ENCODE measurements at places on chromosomes 7 and 10.
A peak's percentile ranks its signal among the peaks of the same experiment; 100 is the strongest.

DNA sequence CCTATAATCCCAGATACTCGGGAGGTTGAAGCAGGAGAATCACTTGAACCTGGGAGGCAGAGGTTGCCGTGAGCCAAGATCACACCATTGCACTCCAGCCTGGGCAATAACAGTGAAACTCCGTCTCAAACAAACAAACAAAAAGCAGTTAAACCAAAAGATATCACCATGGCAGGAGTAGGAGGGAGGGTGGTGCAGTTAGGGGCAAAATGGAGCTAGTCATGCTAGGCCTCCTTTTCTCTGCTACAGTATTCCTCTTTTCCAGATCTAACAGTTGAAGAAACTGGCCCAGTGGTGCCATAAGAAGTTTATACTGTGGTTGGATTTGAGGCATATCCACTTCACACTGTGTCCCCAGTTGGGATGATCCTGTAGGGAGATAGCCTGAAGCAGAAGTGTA is 261.6 kb downstream of the SKIDA1 start:
- no peak overlapping the region for H3K27ac ChIP-seq
- no peaks in the 10 kb centered on the region for H3K36me3 ChIP-seq
- no peak overlapping the region for H3K4me3 ChIP-seq

- no peak overlapping the region for H3K27ac ChIP-seq
- no peaks in the 10 kb centered on the region for H3K27me3 ChIP-seq
- DNase-seq: no peak
- no peak overlapping the region for H3K4me3 ChIP-seq
- H3K36me3 ChIP-seq: no peaks in the 10 kb centered on the region
Measured at GRCh38 chr7:947391-948210, 6.9 kb downstream of the ADAP1 start.

DNA sequence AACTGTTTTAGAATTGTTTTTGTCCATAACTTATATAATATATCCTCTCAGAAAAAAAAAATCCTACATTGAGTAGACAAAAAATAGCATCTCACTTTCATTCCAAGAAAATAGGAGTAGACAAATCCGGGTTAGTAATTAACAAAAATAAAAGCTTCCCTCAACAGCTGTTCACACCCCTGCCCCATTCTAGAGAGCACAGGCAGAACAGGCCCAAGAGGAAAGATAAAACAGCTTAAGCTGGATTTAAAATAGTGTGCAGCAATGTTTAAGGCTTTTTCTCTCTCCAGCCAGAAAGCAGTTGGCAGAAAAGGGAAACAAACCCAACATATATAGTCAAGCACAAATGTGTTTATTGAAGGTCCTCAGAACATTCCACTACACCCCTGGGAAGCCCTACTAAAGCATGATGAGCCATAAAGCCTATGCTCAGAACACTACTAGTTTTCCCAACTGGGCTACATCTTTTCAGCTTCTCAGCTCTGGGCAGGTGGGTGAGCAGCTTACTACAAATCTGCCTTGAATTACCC is 189.9 kb downstream of the MTERF1 start:
- H3K27ac ChIP-seq: no peak overlapping the region
- no peaks in the 10 kb centered on the region for H3K36me3 ChIP-seq
- H3K4me1 ChIP-seq: no peaks in the 10 kb centered on the region
- no peak for DNase-seq
- no peaks in the 10 kb centered on the region for H3K27me3 ChIP-seq

DNA sequence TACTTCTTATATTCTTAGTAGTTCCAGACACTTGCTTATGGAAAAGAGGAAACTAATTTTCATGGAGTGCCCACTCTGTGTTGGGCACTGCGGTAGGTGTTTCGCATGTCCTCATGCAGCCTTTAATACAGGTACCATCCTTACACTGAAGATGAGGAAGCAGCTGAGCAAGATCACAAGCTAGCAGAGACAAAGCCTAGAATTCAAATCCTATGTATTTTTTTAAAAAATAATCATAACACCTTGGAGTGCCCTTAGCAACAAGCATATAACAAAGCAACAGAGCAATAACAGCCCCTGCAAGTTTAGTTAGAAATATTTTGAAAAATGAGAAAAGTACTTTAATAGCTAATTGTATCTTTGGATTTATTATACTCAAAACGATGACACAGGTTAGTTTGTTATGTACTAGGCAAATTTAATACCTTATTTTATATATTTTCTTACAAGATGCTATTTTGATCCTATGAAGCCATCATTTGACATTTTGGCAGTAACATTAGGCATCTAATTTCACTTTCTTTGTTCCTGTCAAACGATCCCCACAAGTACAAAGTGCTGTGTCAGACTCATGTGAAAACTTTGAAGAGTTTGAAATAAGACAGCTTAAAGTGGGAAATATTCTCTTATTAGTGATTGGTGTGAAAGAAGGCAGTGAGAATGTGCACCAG is 245.8 kb downstream of the CDK14 start:
- H3K27ac ChIP-seq: no peak overlapping the region
- H3K36me3 ChIP-seq: no peaks in the 10 kb centered on the region
- H3K4me3 ChIP-seq: no peak overlapping the region
- H3K27me3 ChIP-seq: no peaks in the 10 kb centered on the region

DNA sequence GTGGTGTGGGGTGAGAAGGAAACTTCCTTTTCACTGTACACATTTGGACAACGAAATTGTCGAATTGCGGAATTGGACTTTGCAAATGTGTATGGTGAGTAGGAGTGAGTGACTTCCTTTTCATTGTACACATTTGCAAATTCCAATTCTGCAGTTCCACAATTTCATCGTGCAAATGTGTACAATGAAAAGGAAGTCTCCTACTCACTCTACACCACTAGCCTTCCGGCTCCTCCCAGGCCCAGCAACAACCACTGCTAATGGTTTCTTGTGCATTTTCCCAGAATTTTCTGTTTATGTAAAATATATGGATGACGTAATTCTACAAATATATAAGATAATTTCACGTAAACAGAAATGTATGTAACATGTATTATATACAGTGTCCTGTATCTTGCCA is 118.5 kb downstream of the ARL4A start:
- DNase-seq: no peak
- H3K4me1 ChIP-seq: no peaks in the 10 kb centered on the region
- no peaks in the 10 kb centered on the region for H3K27me3 ChIP-seq
- H3K36me3 ChIP-seq: no peaks in the 10 kb centered on the region
- no peak overlapping the region for H3K27ac ChIP-seq
- no peak overlapping the region for H3K4me3 ChIP-seq

- no peaks in the 10 kb centered on the region for H3K27me3 ChIP-seq
- no peaks in the 10 kb centered on the region for H3K36me3 ChIP-seq
- no peak overlapping the region for H3K4me3 ChIP-seq
- H3K27ac ChIP-seq: no peak overlapping the region
Measured at GRCh38 chr10:31709476-31709875, 219.2 kb downstream of the ARHGAP12 start.

- H3K27me3 ChIP-seq: no peaks in the 10 kb centered on the region
- no peak overlapping the region for H3K4me3 ChIP-seq
- no peak for DNase-seq
- no peaks in the 10 kb centered on the region for H3K4me1 ChIP-seq
- H3K36me3 ChIP-seq: no peaks in the 10 kb centered on the region
Measured at GRCh38 chr10:113953505-113954272, 90.0 kb upstream of the ADRB1 start.

DNA sequence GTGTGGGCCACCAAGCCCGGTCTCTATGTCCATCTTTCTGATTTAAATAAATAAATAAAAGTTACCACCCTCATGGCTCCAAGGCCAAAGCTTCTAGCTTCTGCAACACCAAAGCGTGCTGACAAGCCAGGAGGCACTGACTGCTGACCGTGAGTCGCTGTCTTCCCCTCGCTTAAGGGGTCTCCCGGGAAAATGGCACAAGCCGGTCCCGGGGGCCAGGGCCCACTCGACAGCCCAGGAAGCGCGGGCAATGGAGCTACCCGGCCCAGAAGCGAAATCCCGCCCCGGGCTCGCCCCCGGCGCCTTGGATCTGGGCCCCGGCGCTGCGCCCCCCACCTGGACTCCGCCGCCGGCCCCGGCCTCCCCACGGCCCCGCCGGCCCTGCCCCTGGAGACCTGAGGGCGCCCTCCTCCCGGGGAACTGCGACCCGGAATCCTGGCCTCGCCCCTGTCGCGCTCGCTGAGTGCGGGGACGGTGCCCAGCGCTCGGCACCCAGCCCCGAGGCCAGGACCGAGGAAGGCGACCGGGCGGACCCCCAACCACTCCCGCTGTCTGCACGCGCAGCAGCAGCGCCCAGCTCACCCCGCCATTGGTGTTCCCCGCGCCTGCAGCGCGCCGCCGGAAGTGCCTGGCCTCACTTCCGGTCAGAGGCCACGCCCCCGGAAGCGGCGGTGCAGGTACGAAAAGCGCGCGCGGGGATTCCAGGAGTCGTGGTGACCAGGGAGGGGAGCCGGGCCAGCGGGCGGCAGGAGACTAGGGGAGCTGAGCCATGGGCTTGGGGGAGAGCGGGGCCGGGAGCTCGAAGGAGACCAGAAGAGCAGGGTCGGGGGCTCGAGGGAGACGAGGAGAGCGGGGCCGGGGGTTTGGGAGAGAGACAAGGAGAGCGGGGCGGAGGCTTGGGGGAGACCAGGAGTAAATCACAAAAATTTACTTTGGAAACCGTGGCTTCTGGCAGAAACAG is at the start of the genes MRM2 and NUDT1:
Gene MRM2, minus strand, starts transcription at position 626 of the 961 bp plus-strand sequence. Its CDS starts 36 bp downstream, at position 590.
Gene NUDT1, plus strand, starts transcription at position 647 of the 961 bp plus-strand sequence. CDS start 2,349 bp downstream, outside the sequence.
- peak within 1 kb of the TSS; percentile 68 for H3K27ac ChIP-seq
- peaks cover 14% of the 10 kb centered on the region for H3K36me3 ChIP-seq
- H3K4me1 ChIP-seq: peaks cover 18% of the 10 kb centered on the region
- peak; percentile 68 for DNase-seq
- H3K27me3 ChIP-seq: no peaks in the 10 kb centered on the region
- H3K4me3 ChIP-seq: peak within 1 kb of the TSS; percentile 80

DNA sequence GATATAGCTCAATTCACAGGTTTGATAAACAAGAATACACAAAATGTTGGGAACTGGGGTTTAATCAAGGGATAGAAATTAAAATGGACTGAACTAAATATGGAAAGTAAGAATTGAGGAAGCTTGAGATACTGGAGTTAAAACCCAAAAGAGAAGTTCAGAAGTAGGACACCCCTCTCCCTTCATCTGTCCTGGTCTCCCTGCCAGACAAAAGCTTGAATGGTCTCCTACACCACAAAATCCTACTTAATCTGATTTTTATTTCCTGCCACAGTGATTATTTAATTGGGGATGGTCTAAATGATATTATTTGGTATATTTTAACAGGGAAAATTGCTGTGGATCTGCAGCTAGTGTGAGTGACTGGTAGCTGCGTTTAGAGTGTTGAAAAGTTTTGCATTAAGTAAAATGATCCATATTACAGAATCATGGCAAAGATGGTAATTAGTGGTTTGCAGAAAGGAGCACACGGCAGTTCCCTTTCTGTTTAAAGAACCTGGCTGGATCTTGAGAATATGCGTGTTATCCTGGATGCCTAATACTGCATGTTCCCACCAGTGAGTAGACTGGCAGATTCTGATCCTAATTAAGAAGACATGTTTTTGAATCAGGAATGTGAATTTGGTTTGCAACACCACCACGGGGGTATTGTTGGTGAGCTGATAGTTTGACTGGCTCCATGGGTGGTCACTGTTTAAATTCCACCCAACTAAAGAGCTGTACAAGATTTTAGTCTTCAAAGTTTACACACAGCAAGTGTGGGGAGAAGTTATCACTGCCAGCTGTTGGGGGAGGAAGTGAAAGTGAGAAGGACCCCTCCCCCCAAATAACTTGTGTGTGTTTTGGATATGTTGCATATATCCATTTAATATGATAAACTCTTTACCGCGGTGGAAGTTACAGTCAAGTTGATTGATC is 5.5 kb downstream of the RBM20 start:
- no peak overlapping the region for H3K4me3 ChIP-seq
- no peak for DNase-seq
- H3K27ac ChIP-seq: no peak overlapping the region
- no peaks in the 10 kb centered on the region for H3K36me3 ChIP-seq
- H3K27me3 ChIP-seq: peaks cover 62% of the 10 kb centered on the region

DNA sequence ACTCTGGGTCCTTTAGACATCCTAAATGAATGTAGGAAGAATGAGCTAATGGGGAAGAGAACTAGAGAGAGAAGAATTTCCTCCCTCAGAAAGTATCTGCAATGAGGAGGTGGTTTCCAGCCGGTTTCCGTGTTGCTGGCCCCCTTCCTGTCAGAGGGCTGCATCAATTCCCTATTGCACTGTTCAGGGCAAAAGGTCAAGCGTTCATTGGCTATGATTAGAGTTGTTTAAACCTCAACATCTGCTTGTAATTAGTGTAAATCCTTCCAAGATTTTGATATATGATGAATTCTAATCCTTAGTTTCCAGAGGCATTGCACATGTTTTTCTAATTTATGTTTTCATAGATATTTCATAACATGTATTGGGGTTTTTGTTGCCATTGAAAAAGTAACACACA is 107.3 kb upstream of the SGCE start:
- no peak overlapping the region for H3K27ac ChIP-seq
- DNase-seq: no peak
- H3K36me3 ChIP-seq: no peaks in the 10 kb centered on the region
- H3K4me1 ChIP-seq: no peaks in the 10 kb centered on the region
- no peak overlapping the region for H3K4me3 ChIP-seq

GRCh38 chr7:38070718-38071117 is 107.3 kb upstream of the STARD3NL start:
- peak; percentile 2 for DNase-seq
- H3K27me3 ChIP-seq: no peaks in the 10 kb centered on the region
- no peak overlapping the region for H3K27ac ChIP-seq
- no peaks in the 10 kb centered on the region for H3K4me1 ChIP-seq
- H3K4me3 ChIP-seq: no peak overlapping the region
- H3K36me3 ChIP-seq: no peaks in the 10 kb centered on the region

- H3K36me3 ChIP-seq: no peaks in the 10 kb centered on the region
- H3K4me3 ChIP-seq: no peak overlapping the region
- H3K27me3 ChIP-seq: peaks cover 3% of the 10 kb centered on the region
- H3K4me1 ChIP-seq: no peaks in the 10 kb centered on the region
- DNase-seq: peak; percentile 9
Measured at GRCh38 chr10:70513848-70514309, 35.3 kb downstream of the PALD1 start.

DNA sequence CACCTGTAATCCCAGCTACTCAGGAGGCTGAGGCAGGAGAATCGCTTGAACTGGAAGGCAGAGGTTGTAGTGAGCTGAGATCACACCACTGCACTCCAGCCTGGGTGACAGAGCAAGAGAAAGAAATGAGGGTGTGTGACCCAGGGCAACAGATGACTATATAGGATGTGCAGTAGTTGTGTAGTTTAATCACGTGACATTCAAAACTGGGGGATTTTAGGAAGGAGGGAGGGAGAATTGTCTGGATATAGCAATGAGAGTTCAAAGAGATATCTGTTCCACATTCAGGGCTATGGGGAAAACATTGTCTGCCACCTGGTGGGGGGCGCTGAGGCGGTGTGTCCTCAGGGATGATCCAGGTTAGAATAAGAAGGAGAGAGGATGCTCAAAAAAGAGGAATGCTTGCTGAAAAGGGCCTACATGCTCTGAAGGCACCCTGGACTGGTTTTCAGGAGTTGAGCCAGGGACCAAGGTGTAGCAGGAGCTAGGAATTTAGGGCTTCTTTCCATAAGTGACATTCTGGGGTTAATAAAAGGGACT is 7.8 kb upstream of the ZYX start:
- no peak for DNase-seq
- H3K4me3 ChIP-seq: no peak overlapping the region
- H3K27me3 ChIP-seq: no peaks in the 10 kb centered on the region
- H3K4me1 ChIP-seq: peaks cover 34% of the 10 kb centered on the region
- H3K27ac ChIP-seq: no peak overlapping the region

- no peak overlapping the region for H3K4me3 ChIP-seq
- peaks cover 45% of the 10 kb centered on the region for H3K4me1 ChIP-seq
- H3K27ac ChIP-seq: no peak overlapping the region
- no peaks in the 10 kb centered on the region for H3K36me3 ChIP-seq
Measured at GRCh38 chr7:24902276-24902675, 77.7 kb downstream of the OSBPL3 start.

GRCh38 chr7:107499731-107500130 is 29.9 kb downstream of the GPR22 start:
- no peaks in the 10 kb centered on the region for H3K4me1 ChIP-seq
- DNase-seq: no peak
- H3K27ac ChIP-seq: no peak overlapping the region
- no peaks in the 10 kb centered on the region for H3K27me3 ChIP-seq
- H3K36me3 ChIP-seq: no peaks in the 10 kb centered on the region
- no peak overlapping the region for H3K4me3 ChIP-seq
